ENCODE measurements at places on chromosomes 7 and 10. TPM values are rescaled to one million over a fixed set of nuclear protein-coding genes. Genes with fewer than 3 reads are reported as not detected.

ADRB1 gene
- 32.8 TPM for total RNA-seq

DNA sequence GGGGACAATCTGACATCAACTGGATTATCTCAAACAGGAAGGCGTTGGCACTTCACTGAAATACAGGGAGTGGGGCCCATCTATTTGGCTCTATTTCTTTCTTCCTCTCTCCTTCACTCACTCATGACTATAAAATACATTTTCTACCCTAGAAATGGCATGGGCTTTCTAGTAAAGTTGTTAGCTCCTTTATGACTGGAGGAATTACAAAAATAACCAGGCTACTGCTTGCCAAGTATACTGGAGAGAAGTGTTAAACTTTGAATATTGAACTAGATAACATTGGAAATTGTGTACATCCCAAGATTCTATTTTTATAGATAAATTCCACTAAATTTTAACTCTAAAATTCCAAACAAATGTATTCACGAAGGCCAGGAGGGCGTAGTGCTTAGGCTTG lies 255.7 kb upstream of the SORCS1 start:
- no peak overlapping the region for H3K4me3 ChIP-seq
- H3K4me1 ChIP-seq, result no peaks in the 10 kb centered on the region
- no peaks in the 10 kb centered on the region for H3K27me3 ChIP-seq
- no peaks in the 10 kb centered on the region for H3K36me3 ChIP-seq
- H3K27ac ChIP-seq, result no peak overlapping the region
- DNase-seq, result no peak

DNA sequence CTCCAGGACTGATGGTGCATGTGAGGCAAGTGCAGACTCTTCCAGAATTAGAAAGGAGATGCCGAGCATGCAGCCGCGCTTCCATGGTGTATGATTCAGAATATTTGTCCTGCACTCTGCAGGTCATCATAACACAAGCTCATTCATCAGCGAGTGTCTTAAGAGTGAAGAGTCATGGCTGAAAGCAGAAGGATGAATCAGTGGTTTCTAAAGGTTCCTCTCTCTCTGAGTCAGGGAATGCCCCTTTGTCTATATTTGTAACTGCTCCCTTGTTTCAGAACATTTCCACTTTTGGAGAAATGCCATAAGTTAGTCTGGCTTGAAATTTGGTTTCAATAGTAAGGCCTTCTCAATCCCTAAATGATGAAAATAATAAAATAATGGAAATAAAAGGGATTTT lies 52.3 kb downstream of the HECW1 start:
- H3K4me1 ChIP-seq, result no peaks in the 10 kb centered on the region
- no peaks in the 10 kb centered on the region for H3K36me3 ChIP-seq
- H3K27ac ChIP-seq, result no peak overlapping the region

SPDYE5 gene
- not detected for total RNA-seq

TMEM140 gene
- 10.7 TPM for total RNA-seq

DNA sequence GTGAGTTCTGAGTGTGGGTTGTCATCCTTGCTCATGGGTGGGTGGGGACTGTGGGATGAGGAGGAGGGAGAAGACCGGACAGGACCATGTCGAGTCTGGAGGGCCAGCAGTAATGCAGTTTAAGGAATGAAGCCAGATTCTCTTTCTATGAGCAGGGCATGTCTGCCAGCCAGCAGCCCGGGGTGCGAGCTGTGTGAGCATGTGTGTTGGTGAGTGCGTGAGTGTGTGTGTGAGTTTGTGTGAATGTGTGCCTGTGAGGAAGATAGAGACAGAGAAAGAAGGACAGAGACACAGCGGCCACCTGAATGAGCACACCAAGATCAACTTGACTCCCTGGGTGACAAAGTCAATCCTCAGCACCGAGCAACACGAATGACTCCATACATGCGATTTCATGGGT lies 52.3 kb downstream of the ADARB2 start:
- no peaks in the 10 kb centered on the region for H3K36me3 ChIP-seq
- H3K4me1 ChIP-seq, result no peaks in the 10 kb centered on the region
- H3K27ac ChIP-seq, result no peak overlapping the region
- H3K4me3 ChIP-seq, result no peak overlapping the region
- no peak for DNase-seq

- DNase-seq, result no peak
- peaks cover 35% of the 10 kb centered on the region for H3K4me1 ChIP-seq
- H3K27me3 ChIP-seq, result no peaks in the 10 kb centered on the region
- H3K36me3 ChIP-seq, result peaks cover 18% of the 10 kb centered on the region
Observed at GRCh38 chr7:129840757-129841156, 112.0 kb downstream of the UBE2H start.

DNA sequence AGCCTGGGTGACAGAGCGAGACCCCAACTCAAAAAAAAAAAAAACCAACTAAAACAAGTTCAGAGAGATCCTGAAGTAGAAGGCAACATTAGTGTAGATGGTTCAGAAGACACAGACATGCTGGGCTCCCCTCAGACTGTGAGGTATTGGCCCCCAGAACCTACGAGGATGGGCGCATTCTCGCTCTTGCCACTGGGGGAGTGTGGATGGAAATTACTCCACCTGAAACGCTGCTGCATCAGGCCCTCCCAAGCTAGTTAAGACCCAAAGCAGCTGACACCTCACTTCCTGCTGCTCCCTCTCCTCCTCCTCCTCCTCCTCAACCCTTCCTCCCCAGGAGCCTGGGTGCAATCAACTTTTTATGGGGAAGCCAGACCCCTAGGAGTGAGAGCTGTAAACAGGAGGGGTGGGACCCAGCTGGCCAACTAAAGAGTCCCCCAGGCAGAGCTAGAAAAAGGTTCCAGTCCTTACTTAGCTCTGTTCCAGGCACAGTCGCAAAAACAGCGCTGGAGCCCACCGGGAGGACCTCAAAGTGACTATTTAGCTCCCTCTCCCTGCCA lies 7.4 kb downstream of the SH3PXD2A start:
- no peak for DNase-seq
- no peak overlapping the region for H3K4me3 ChIP-seq
- H3K36me3 ChIP-seq, result no peaks in the 10 kb centered on the region
- H3K27me3 ChIP-seq, result no peaks in the 10 kb centered on the region
- H3K27ac ChIP-seq, result no peak overlapping the region

MYH16 gene
- total RNA-seq, result not detected

DNA sequence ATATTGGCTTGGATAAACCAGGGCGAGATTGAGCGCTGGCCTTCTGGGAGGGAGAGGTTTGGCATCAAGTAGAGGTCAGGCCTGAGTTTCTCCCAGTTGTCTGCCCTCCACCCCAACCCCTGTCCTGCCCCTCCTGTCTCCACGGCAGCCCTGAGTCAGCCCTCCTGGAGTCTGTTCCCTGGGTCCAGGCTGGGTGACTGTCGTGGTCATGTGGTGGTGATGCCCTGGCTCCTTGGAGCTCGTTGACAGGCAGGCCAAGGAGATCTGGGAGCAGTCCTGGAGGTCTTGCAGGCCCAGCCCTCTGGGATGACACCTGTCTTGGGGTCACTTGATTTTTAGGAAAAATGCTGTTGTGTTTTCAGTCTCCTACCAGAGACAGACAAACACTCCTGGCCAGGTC lies 53.6 kb upstream of the PODXL start:
- no peaks in the 10 kb centered on the region for H3K27me3 ChIP-seq
- H3K4me1 ChIP-seq, result no peaks in the 10 kb centered on the region
- no peak overlapping the region for H3K4me3 ChIP-seq
- H3K27ac ChIP-seq, result no peak overlapping the region
- no peaks in the 10 kb centered on the region for H3K36me3 ChIP-seq
- no peak for DNase-seq

TCF7L2 gene
- 11.3 TPM for total RNA-seq

TRIM50 gene
- total RNA-seq, result not detected

GRCh38 chr10:71608819-71609768 lies 110.5 kb downstream of the C10orf105 start:
- no peak overlapping the region for H3K27ac ChIP-seq
- peaks cover 19% of the 10 kb centered on the region for H3K4me1 ChIP-seq
- H3K4me3 ChIP-seq, result no peak overlapping the region
- H3K36me3 ChIP-seq, result no peaks in the 10 kb centered on the region
- peaks cover 3% of the 10 kb centered on the region for H3K27me3 ChIP-seq
- peak; percentile 81 for DNase-seq

- no peak for DNase-seq
- H3K4me1 ChIP-seq, result no peaks in the 10 kb centered on the region
- H3K27ac ChIP-seq, result no peak overlapping the region
- H3K36me3 ChIP-seq, result no peaks in the 10 kb centered on the region
- H3K4me3 ChIP-seq, result no peak overlapping the region
Observed at GRCh38 chr7:12291870-12292269, 80.8 kb downstream of the TMEM106B start.

GRCh38 chr7:100137851-100138760 lies 10.6 kb upstream of the LAMTOR4 start:
- H3K36me3 ChIP-seq, result no peaks in the 10 kb centered on the region
- H3K4me3 ChIP-seq, result no peak overlapping the region
- no peak for DNase-seq
- H3K27ac ChIP-seq, result no peak overlapping the region
- no peaks in the 10 kb centered on the region for H3K27me3 ChIP-seq
- H3K4me1 ChIP-seq, result no peaks in the 10 kb centered on the region

GRCh38 chr7:114345494-114345893 lies 69.1 kb upstream of the FOXP2 start:
- no peaks in the 10 kb centered on the region for H3K27me3 ChIP-seq
- no peak overlapping the region for H3K4me3 ChIP-seq
- no peaks in the 10 kb centered on the region for H3K36me3 ChIP-seq
- no peaks in the 10 kb centered on the region for H3K4me1 ChIP-seq
- H3K27ac ChIP-seq, result no peak overlapping the region
- no peak for DNase-seq

DNA sequence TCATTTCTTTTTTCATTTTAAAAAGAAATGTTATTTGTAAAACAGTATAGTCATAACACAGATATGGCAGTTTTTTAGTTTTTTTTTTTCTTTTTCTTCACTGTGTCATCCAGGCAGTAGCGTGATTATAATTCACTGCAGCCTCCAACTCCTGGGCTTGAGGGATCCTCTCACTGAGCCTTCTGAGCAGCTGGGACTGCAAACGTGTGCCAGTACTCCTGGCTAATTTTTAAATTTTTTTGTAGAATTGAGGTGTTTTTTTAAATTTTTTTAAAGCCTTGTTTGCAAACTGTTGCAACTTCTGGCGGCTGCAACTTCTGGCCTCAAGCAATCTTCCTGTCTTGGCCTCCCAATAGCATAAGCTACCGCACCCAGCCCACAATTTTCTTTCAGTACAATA lies 63.0 kb downstream of the HELLS start:
- H3K36me3 ChIP-seq, result no peaks in the 10 kb centered on the region
- no peak for DNase-seq
- no peaks in the 10 kb centered on the region for H3K27me3 ChIP-seq
- H3K27ac ChIP-seq, result no peak overlapping the region
- H3K4me3 ChIP-seq, result no peak overlapping the region

GRCh38 chr7:19377611-19378344 lies 232.6 kb upstream of the FERD3L start:
- no peaks in the 10 kb centered on the region for H3K27me3 ChIP-seq
- H3K27ac ChIP-seq, result no peak overlapping the region
- no peaks in the 10 kb centered on the region for H3K36me3 ChIP-seq
- H3K4me1 ChIP-seq, result no peaks in the 10 kb centered on the region
- no peak for DNase-seq
- no peak overlapping the region for H3K4me3 ChIP-seq

SPDYE2B gene
- total RNA-seq, result not detected

DNA sequence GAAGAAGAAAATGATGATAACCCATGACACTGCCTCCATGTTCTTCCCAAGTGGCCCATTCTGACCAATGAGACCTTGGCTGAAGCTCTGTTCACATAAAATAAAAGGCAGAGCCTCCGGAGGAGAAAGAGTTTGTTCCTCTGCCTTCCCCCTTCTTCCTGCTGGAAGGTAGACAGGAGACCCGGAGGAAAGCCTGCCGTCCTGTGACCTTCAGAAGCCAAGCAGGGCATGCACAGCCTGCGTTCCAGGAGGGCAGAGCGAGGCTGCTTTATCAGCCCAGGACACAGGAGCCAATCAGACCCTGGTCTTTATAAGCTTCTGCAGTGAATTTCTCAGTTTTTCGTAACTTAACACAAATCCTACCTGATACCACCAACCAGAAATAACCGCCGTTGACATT lies 8.6 kb upstream of the GRID1 start:
- H3K27me3 ChIP-seq, result no peaks in the 10 kb centered on the region
- DNase-seq, result no peak
- H3K27ac ChIP-seq, result no peak overlapping the region
- H3K36me3 ChIP-seq, result no peaks in the 10 kb centered on the region
- H3K4me3 ChIP-seq, result no peak overlapping the region

GRCh38 chr10:17115683-17116082 lies 13.9 kb downstream of the CUBN start:
- no peaks in the 10 kb centered on the region for H3K4me1 ChIP-seq
- H3K4me3 ChIP-seq, result no peak overlapping the region
- H3K36me3 ChIP-seq, result no peaks in the 10 kb centered on the region
- no peak overlapping the region for H3K27ac ChIP-seq

DNA sequence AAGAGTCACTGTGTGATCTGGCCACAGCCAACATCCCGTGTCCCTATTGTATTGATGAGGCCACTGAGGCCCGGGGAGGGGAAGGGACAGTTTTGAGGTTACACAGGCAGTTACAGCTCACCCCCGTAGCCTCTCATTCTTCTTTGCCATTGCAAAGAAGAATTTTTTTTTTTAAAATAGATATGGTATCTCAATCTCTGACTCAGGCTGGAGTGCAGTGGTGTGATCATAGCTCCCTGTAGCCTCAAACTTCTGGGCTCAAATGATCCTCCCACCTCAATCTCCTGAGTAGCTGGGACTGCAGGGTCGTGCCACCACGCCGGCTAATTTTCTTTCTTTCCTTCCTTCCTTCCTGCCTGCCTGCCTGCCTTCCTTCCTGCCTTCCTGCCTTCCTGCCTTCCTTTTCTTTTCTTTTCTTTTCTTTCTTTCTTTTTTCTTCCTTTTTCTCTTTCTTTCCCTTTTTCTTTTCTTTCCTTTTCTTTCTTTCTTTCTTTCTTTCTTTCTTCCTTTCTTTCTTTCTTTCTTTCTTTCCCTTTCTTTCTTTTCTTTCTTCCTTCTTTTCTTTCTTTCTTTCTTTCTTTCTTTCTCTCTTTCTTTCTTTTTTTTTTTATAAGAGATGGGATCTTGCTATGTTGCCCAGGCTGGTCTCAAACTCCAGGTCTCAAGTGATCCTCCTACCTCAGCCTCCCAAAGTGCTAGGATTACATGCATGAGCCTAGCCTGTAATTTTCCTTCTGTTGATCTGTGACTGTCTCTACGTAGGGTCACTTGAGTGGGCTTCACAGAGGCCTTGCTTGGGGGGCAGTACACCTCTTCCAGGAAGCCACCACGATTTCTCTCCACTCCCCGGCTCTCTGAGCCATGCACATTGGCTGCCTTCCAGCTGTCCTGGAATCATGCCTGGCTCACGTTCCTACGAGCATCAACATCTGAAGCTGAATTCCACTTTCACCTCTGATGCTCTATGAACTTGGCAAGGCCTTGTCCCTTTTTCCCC lies 31.3 kb downstream of the TMEM270 start:
- H3K27me3 ChIP-seq, result no peaks in the 10 kb centered on the region
- no peak overlapping the region for H3K4me3 ChIP-seq
- peaks cover 47% of the 10 kb centered on the region for H3K4me1 ChIP-seq
- H3K36me3 ChIP-seq, result no peaks in the 10 kb centered on the region

GRCh38 chr10:14074062-14074884 lies 256.5 kb downstream of the FRMD4A start:
- H3K36me3 ChIP-seq, result no peaks in the 10 kb centered on the region
- peak; percentile 97 for DNase-seq
- no peak overlapping the region for H3K27ac ChIP-seq
- H3K4me3 ChIP-seq, result peak overlapping the region; percentile 8
- peaks cover 19% of the 10 kb centered on the region for H3K4me1 ChIP-seq
